Activated CD8-positive, alpha-beta memory T cell treated with anti-CD3 and anti-CD28 coated beads for 1 hour (primary cell): ENCODE measurements at places on chromosomes 13 and 19.

- no peak for DNase-seq
These were observed 13.0 kb upstream of the BICRA start for GRCh38 chr19:47595944-47596343.

DNA sequence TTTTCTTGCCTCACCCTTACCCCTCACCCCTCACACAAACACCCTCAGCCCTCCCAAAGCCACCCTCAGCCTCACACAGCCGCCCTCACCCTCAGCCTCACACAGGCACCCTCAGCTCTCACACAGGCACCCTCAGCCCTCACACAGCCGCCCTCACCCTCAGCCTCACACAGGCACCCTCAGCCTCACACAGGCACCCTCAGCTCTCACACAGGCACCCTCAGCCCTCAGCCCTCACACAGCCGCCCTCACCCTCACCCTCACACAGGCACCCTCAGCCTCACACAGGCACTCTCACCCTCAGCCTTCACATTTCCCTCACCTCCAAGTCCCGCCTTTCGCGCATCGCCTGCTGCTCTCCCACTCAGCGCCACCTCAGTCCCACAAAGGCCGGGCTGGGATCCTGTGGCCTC, 287 bp upstream of the ZSCAN22 start:
- no peak for DNase-seq

DNA sequence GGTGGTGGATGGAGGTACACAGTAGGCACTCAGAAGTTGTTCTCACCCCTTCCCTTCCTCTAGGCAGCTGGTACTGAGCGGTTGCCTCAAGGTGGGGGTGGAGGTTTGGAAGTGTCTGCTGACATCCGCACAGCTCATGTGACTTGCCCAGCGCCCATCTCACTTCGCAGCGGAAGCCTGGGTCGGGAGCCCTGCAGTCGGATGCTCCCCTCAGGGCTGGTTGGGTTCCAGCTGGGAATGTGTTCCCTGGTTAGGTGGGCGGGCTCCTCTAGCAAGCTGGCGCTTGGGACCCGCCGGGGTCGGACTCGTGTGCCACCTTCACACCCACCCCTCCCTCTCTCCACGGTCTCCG, 10.2 kb downstream of the PPP1R37 start:
- no peak for DNase-seq

DNA sequence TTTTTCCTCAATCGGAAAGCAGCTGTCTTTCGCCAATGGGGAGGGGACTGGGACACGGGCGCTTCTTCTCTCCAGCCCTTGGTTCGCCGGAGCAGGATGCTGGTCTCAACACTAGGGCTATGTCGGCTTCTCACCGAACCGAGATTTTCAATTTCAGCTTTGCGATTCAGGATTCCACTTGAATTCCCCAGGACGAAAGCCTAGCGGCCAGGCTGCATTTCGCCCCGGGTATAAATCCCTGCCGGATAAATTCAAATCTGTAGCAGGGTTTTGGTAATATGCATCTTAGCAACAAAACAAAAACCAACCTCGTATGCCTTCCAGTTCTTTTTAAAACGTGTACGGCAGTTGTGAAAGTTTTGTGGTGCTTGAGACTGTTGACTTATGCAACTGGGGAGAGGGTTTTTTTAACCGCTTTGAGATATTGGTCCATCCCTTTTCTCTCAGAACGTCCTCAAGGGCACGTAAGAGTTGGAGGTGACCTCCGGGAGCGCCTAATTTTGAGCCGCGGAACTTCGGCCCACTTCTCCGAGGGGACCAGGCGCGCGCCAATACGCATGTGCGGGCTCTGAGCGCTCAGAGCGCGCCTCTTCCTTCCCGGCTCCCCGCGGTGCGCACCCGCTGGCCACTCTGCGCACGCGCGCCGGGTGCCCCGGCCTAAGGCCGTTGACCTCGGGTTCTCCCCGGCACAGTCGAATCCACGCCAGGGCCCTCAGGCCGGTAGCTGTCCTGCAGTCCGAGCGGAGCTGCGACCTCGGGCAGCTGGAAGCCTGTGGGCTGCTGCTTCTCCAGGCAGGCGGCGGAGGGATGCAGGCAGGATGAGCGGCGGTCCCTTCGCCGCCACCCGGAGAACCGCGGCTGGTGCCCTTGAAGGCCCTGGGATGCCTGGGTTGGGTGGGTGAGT, 7.6 kb downstream of the POU4F1 start:
- DNase-seq: no peak

DNA sequence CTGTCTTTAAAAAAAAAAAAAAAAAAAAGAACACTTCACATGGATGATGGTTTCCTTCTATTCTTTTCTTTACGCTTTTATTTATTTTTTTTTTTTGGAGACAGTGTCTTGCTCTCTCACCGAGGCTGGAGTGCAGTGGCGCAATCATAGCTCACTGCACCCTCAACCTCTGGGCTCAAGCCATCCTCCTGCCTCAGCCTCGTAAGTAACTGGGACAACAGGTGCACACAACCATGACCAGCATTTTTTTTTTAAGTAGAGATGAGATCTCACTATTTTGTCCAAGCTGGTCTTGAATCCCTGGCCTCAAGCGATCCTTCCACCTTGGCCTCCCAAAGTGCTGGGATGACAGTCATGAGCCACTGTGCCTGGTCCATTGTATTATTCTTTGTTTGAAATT, 24.3 kb downstream of the ANKRD27 start:
- no peak for DNase-seq

DNA sequence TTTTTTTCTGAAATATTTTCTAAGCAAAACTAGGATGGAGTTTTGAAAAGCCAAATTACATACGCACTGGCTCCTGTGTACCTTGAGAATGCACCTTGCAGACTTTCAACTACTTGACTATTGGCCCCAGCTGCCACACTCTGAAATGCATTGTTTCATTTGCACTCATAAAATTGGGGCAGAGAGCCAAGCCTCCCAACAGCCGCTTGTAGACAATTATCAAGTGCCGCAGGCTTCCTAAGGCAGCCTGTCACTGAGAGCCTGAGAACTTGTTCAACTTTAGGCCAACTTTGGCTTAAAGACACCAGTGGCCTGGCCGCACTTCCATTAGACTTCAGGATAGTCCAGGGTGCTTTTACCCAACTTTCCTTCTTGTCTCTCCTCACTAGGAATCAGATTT, 115.7 kb upstream of the STARD13 start:
- DNase-seq: no peak

- DNase-seq: no peak
These were observed 44.3 kb downstream of the ZMYM2 start for GRCh38 chr13:20002787-20003186.
